ENCODE measurements at places on chromosomes 12 and 14.

- no peak for DNase-seq
Measured at GRCh38 chr12:21438643-21439042, 1.2 kb downstream of the PYROXD1 start.

- DNase-seq: no peak
Measured at GRCh38 chr12:26401874-26402273, 206.5 kb downstream of the SSPN start.

DNA sequence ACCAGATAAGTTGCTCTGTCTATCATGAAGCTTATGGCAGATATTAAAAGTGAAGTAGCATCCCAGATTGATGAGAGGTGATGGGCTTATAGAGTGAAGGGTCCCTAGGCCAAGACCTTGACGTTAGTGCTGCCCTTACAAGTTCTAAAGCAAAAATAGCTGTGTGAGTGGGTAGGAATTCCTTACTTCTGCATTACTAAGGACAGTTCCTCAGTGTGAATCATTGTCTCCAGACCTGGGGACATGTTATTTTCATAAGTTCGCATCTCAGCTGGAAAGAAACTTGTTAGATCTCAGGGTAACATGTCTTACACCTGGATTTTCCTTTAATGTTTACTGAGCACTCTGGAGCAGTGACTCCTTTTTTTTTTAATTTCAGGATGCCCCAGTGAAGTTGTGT lies 28.7 kb downstream of the MAPKAPK5 start:
- no peak for DNase-seq

- no peak for DNase-seq
Measured at GRCh38 chr14:100442036-100442435, 118.9 kb downstream of the SLC25A47 start.

DNA sequence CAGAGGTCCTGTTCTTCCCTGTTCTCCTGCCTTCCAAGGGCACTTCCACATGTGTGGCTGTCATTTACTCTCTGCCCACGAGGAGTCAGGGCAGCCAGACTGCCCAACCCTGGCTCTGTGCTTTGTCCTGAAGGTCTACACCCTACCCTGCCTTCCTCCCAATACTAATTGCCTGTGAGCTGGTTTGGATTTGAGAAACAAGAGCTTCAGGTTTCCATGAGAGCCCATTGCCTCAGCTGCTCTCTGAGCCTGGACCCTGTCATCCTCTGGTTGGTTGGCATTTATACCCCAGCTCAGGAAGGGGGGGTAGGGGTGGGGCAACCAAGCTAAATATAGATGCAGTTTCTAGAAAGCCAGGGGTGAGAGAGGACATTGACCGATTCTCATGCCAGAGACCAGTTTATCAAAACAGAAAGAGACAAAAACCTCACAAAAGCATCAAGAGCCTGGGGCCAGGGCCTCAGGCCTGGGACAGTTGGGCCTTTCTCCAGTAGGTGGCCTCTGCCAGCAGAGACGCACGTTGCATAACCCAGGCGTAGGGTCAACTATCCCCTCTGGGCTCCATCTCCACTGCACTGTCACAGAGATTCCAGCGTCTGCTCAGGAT lies 34.5 kb downstream of the VDR start:
- DNase-seq: no peak

DNA sequence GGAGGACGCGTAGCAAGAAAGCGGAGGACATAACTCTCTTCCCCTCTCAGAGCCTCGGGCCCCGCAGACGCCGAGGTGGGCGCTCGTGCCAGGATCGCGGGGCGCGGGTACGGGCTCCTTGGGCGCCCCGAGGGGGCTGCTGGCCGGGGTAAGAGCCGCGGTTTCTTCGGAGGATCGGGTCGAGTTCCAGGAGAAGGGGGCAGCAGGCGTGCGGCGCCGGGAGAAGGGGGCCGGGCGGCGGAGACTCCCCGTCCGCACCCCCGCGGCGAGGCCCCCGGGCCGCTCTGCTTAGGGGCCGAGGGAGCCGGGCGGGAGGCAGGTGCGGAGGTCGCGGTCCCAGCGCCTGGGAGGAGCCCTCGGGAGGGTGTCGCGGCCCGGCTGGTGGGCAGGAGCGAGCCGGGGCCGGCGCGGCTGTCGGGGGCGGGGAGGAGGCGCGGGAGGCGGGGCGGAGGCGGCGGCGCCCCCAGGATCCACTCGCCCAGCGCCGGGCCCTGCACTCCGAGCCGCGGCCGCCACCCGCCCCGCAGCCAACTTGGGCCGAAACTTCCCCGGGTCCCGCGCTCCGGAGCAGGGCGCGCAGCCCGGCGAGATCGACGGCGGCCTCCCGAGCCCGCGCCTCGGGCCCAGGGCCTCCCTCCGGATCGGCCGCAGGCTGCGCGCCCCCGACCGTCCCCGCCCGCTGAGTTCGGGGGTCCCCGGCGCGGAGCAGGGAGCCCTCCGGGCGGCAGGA lies 64.4 kb downstream of the FBXL14 start:
- DNase-seq: no peak

- no peak for DNase-seq
Measured at GRCh38 chr12:12294215-12295005, 27.6 kb upstream of the LRP6 start.

GRCh38 chr12:29322157-29322556 lies 58.8 kb downstream of the ERGIC2 start:
- DNase-seq: no peak

Measured in NCI-H1930 (cell line).